Frontal cortex (tissue), 4 donors: ENCODE measurements at places on chromosomes 12 and 14. TPM values are rescaled to one million over a fixed set of nuclear protein-coding genes. Genes with fewer than 3 reads are reported as not detected.

GRCh38 chr12:44519931-44520330 lies 356.2 kb downstream of the NELL2 start:
- DNase-seq: no peak

DNA sequence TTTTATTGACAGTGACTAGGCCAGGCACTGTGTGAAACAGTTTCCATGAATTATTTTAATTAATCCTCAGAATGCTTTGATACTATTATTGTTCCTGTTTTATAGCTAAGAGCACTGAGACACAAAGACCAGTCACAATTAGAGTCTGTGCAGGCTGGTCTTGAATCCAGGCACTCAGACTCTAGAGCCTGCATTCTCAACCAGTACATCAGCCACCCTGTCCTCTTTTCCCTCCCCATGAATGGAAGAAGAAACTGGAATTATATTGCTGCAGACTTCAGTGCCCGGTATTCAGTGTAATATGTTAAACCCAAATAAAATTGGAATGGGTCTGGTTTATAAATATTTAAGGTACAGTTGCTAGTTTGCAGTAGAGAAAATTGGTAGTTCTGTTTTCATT lies 303.0 kb upstream of the RGS6 start:
- no peak for DNase-seq

- no peak for DNase-seq
These were observed 22.4 kb downstream of the SLC7A8 start for GRCh38 chr14:23160924-23161522.

DNA sequence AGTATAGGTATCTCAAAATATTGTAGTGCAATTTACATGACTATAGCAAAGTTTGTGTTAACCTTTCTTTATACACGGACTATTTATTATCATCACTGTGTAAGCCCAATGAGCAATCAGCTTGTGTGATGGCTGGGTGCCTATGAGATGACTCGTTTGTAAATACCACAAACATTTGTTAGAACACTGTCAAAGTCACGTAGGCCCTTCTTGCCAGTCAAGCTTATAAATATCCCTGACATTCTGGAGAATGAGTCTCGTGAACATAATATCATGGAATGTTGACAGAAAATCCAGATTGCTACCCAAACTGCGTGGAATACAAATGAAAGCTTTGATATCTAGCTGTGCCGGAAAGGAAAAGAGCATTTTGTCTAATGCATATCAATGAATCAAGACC lies 648.3 kb upstream of the MDGA2 start:
- DNase-seq: no peak

GRCh38 chr12:13839365-13840336 lies 141.8 kb downstream of the GRIN2B start:
- DNase-seq: no peak

DNA sequence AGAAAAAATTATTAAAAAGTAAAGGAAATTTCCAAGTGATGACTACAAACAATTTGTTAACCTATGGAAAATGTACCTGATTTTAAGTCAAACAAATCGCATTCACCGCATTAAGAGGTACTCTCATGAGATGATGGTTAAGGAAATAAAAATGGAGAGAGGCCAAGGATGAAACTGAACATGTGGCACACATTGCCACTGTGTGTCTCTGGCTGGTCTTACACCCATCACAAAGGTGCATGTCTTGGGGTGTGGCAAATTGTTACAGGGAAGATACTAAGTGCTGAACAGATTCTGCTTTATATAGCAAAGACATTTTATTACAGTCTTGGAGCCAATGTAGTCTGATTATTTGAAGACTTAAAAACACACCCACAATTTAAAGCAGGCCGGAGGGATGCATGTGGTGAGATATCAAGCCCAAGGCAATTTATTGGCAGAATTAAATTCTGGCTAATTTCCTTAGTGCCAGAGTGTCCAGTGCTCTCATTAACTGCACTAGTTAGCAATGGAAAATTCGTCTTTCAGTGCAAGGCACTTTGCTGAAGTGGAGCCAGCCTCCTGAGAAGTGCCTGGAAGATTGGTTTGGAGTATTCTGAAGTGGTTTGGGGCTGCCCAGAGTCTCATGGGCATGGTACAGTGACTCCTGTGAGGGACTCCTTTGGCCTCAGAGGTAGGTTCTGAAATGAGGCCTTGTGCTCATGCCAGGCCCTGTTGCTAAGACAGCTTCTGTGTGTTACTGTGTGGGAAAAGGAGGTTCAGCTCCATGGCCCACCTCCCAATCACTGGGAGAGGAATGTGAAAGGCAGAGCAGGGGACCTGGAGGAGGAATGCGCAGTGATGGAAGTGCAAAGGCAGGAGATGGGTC lies 166.9 kb downstream of the BRMS1L start:
- no peak for DNase-seq

GRCh38 chr14:40119321-40119720 lies 687.1 kb upstream of the FBXO33 start:
- DNase-seq: no peak

DNA sequence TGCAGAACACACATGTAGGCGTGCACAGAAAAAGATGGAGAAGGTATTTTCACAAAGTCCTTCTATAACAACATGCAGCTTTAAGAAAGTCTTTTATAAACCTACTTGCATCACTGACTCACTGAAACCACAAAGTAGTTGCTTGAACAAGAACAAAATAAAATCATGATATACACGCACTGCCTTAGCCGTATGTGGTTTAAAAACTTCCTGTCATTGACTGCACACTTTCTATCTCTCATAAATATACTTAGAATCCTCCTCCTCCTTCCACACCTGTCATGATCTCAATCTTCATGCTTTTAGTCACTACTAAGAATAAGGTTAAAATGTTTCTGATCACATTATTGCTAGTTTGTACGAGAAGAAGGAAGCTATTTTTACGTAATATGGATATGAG lies 31.8 kb upstream of the RAD51AP1 start:
- DNase-seq: no peak

- no peak for DNase-seq
These were observed 8.0 kb downstream of the GSG1 start for GRCh38 chr12:13095266-13095995.

DNA sequence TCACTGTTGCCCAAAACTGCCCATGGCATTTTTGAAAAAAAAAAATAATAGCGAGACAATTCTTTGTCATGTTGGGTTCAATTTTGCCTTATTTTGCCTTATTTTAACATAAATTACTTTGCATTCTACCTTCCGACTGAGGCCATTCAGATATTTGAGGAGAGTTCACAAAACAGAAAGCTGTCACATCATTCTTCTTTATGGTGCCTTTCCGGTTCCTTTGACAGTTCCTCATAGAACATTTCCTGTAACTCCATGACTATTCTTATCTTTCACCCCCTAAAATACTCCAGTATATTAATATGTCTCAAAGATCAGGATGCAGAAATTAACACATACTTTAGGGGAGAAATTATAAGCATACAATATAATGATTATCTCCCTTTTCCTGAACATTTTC lies 476.7 kb downstream of the NOVA1 start:
- no peak for DNase-seq

DNA sequence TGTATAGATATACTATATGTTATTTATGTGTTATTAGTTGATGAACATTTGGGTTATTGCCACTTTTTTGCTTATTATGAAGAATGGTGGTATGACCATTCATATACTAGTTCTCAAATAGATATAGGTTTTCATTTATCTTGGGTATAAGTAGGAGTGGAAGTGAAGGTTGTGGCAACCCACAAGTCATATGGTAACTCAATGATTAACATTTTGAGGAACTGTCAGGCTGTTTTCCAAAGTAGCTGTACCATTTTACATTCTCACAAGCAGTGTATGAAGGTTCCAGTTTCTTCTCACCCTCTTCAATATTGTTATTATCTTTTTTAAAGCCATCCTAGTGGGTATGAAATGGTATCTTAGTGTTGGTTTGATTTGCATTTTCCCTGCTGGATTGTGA lies 19.0 kb upstream of the MSRB3 start:
- no peak for DNase-seq

DNA sequence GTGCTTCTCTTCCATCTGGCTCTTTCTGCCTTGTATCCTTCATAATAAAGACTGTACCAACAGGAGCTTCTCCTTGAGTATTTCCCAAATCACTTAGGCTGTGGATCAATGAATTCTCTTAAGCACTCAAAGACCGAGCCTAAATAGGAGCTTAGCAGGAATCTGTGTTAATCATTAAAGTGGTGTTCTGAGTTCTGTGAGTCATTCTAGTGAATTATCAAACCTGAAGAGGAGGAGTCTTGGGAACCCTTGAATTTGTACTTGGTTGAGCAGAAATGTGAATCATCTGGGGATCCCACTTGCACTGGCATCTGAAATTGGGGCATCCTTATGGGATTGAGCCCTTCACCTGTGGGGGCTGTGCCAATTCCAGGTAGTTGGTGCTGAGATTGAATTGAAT lies 946.2 kb downstream of the BCL11B start:
- DNase-seq: no peak

The KRT81 gene
- not detected for total RNA-seq

GRCh38 chr12:105171691-105172436 lies 64.1 kb downstream of the APPL2 start:
- no peak for DNase-seq

The POTEG gene
- total RNA-seq: not detected

- no peak for DNase-seq
These were observed 10.7 kb downstream of the MOAP1 start for GRCh38 chr14:93173943-93174395.

The BEGAIN gene
- total RNA-seq: 8.6 TPM

DNA sequence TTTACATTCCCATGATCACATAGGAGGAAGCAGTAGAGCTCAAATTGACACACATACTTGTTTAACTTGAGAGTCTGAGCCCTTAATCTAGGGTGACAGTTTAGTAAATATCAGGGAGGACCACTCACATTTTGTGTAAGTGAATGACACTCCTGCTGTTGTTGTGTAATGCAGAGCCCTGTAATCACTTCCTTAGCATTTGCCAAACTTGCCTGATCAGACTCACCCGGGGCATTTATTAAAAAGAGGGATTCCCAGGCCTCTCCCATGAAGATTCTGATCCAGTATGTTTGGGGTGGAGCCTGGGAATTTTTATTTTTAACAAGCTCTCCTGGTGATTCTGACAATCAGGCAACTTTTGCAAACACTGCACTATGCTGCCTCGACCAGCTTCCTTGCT lies 119.6 kb downstream of the NUAK1 start:
- DNase-seq: no peak

GRCh38 chr12:70686299-70686698 lies 49.1 kb upstream of the PTPRB start:
- no peak for DNase-seq

DNA sequence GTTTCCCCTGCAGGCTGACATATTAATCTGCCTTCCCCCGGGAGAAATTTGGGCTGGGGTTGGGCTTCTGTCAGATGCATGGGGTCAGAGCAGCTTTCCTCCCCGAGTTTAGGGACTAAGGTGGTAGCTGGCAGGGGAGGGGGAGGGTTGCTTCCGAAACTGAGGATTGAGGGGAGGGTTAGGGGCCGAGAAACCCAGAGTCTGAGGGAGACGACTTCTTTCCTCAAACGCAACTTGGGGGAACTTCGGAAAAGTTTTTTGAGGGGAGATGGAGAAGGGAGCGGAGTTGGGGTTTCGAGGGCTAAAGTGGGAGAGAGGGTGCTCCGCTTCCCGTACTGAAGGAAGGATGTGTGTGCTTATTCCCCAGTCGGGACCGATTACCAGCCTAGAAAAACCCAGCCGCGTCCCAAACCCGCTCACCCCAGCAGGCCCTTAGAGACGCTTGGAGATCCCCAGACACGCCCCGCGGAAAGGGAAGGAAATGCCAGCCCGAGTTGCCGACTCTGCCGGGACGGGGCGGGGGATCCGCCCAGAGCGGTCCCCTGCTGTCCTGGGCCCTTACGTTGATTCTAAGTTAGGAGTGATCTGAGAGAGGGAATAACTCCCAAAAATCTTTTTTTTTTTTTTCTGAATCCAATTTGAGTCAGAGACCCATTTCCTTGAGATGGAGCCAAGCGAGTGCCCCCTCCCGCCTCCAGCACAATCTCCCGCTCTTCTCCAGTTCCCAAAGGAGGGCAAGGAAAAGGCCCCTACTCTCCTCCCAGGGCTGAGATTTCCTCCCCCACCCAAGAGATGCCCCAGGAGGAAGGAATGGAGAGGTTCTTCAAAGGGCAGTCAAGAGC lies 61.9 kb downstream of the SMUG1 start:
- DNase-seq: no peak

- DNase-seq: no peak
These were observed 163.9 kb upstream of the RASSF8 start for GRCh38 chr12:25794571-25794970.

The ZFP36L1 gene
- total RNA-seq: 4.1 TPM

The HECTD4 gene
- 85.6 TPM for total RNA-seq

DNA sequence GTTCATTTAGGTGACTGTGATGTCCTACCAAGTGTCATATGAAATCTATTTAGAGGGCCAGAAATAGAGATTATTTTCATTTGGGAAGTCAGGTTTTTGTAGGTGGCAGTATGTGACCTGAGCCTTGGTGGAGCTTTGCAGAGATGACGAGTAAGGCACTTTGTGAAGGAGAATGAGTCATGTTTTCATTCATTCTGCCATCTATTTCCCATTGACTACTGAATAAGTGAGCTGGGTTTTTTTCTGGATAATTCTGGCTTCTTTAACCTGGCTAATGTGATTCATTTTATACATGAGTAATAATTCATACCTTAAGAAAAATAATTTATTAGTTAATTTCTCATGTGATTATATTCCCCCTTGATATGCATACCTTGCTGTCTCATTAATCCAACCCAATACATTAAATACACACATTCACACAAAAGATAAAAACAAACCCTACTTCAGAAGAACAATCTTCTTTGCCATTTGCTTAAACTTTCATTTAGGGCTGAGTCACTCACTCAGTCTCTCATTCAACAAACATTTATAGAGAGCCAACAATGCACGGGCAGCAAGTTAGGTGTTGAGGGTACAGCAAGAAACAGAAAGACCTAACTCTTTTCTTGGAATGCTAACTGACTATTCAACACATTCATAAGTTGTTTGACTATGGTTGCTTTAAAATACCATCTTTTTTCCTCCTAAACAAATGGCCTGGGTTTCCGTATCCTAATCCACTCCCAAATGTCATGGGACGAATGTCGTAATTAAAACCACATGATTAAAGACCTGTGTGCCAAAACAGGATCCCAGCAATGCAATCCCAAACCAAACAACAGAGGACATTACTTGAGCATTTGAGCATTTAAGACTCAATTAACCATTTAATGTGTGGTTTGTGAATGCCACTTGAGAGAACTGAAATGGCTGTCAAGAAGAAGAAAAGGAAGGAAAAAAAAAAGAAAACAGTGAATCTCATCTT lies 78.0 kb downstream of the KITLG start:
- no peak for DNase-seq

The SERPINA1 gene
- 1.6 TPM for total RNA-seq

DNA sequence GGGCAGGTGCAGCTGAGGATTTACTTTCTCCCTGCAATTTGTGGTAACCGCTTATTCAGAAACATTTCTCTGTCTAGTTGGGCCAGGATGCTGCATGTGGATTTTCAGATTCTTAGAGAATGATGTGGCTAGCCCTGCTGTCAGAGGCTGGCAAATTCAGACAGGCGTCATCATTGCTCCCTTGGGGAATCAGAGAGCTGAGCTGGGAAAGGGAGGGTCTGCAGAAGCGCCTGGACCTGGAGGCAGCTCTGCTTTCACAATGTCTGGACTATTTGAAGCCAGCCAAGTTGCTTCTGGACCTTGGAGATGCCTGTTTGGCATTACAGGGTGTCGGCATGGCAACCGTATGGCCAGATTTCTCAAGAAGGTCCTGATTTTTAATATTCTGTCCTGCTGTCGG lies 3.4 kb downstream of the GALNT16 start:
- peak; percentile 48 for DNase-seq
